ENCODE measurements at places on chromosomes 12 and 14.

DNA sequence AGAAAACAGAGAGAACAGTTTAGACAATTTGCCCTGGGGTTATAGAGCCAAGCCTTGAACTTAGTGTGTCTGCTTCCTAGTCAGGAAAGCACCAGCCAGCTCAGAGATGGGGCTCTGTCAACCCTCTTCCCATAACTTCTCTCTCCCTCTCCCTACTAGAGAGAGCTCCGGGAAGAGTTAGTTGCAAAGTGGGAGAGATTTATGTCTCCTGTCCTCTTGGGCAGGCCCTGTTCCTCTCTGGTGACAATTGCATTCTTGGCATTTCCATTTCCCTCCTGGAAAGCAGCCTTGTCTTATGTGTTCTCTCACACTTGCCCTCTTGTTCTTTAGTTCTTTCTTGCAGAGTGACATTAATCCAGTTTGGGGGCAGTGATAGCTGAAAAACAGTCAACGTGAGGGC, 42.1 kb upstream of the TUNAR start:
- H3K4me3 ChIP-seq = no peak overlapping the region
- peaks cover 7% of the 10 kb centered on the region for H3K4me1 ChIP-seq
- H3K27me3 ChIP-seq = peaks cover 7% of the 10 kb centered on the region
- DNase-seq = no peak
- no peak overlapping the region for H3K27ac ChIP-seq

GRCh38 chr14:62546862-62547474, 498.3 kb downstream of the KCNH5 start:
- no peaks in the 10 kb centered on the region for H3K27me3 ChIP-seq
- H3K4me3 ChIP-seq = no peak overlapping the region
- no peaks in the 10 kb centered on the region for H3K36me3 ChIP-seq
- H3K27ac ChIP-seq = no peak overlapping the region

- no peaks in the 10 kb centered on the region for H3K27me3 ChIP-seq
- H3K4me3 ChIP-seq = no peak overlapping the region
- H3K36me3 ChIP-seq = no peaks in the 10 kb centered on the region
- no peaks in the 10 kb centered on the region for H3K4me1 ChIP-seq
- no peak overlapping the region for H3K27ac ChIP-seq
Measured at GRCh38 chr12:80217011-80217535, 117.7 kb downstream of the OTOGL start.

DNA sequence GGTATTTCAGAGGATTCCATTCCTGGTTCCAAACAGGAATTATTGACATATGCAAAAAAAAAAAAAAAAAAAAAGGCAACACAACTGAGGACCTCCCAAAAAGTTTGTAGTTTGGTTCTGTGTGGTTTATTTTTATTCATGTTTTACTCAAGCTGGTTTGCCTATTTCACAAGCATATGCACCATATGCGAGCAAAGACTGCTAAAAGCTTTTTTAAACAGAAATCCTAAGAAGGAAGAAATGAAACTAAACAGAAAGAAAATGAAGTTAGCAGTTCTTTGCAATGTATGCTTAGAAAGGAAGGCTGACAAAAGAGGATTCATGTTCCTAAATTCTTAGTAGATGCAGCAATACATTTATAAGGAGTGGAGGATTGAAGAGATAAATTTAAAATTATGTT, 487.6 kb upstream of the FLRT2 start:
- H3K27ac ChIP-seq = no peak overlapping the region
- no peaks in the 10 kb centered on the region for H3K4me1 ChIP-seq
- DNase-seq = no peak

DNA sequence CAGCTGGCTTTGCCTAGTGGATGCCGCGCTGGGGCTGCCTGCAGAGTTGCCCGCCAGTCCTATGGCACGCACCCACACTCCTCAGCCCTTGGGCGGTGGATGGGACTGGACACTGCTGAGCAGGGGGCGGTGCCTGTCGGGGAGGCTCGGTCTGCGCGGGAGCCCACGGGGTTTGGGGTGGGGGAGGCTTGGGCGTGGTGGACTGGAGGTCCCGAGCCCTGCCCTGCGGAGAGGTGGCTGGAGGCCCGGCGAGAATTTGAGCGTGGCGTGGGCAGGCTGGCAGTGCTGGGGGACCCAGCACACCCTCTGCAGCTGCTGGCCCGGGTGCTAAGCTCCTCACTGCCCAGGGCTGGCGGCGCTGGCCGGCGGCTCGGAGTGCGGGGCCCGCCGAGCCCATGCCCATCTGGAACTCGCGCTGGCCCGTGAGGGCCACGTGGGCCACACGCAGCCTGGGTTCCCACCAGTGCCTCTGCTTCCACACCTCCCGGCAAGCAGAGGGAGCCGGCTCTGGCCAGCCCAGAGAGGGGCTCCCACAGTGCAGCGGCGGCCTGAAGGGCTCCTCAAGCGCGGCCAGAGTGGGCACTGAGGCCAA, 68.1 kb downstream of the ETNK1 start:
- no peak overlapping the region for H3K27ac ChIP-seq
- H3K4me3 ChIP-seq = no peak overlapping the region
- peaks cover 6% of the 10 kb centered on the region for H3K4me1 ChIP-seq
- peaks cover 4% of the 10 kb centered on the region for H3K27me3 ChIP-seq
- H3K36me3 ChIP-seq = peaks cover 9% of the 10 kb centered on the region

GRCh38 chr12:48958049-48958388, 732 bp upstream of the ARF3 start:
- peak overlapping the region; percentile 90 for H3K4me3 ChIP-seq
- peaks cover 37% of the 10 kb centered on the region for H3K4me1 ChIP-seq
- peaks cover 46% of the 10 kb centered on the region for H3K27me3 ChIP-seq
- H3K27ac ChIP-seq = no peak overlapping the region

DNA sequence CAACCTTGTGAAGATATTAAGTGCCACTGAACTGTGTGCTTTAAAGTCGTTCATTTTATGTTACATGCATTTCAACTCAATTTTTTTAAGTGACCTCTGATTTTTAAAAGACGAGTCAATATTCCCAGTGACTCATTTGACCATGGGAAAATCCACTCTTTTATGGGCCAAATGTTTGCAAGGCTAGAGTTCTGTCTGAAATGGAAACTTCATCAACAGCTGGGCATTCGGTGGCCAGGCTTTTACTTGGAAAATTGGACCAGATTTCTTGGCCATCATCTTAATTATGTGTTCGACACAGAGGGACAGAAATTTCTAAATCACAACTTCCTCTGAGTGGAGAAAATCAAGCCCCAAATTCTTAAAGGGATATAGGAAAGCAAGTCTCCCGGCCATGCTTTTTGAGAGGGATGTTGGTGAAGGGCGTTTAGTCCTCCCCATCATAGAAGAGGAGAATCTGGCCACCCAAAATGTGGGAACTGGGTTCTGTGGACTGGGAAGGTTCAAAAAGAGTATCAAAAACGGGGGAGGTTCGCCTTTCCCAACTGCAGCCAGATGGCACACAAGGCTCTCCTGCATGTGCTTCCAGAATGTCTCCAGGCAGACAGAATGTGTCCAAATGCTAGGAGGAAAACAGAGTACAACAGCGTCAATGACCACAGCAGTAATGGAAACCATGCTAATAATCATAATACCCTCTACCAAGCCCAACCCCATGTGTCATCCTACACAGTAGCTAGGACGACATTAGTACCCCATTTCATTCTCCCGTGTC, 40.9 kb upstream of the FZD10 start:
- H3K4me3 ChIP-seq = no peak overlapping the region
- no peaks in the 10 kb centered on the region for H3K36me3 ChIP-seq
- peaks cover 5% of the 10 kb centered on the region for H3K27me3 ChIP-seq
- H3K4me1 ChIP-seq = no peaks in the 10 kb centered on the region
- no peak for DNase-seq
- H3K27ac ChIP-seq = no peak overlapping the region

- no peak overlapping the region for H3K27ac ChIP-seq
- H3K4me1 ChIP-seq = no peaks in the 10 kb centered on the region
- H3K27me3 ChIP-seq = no peaks in the 10 kb centered on the region
- no peak overlapping the region for H3K4me3 ChIP-seq
- no peaks in the 10 kb centered on the region for H3K36me3 ChIP-seq
Measured at GRCh38 chr12:88445705-88446394, 134.4 kb downstream of the KITLG start.

- H3K4me1 ChIP-seq = no peaks in the 10 kb centered on the region
- DNase-seq = no peak
- peaks cover 8% of the 10 kb centered on the region for H3K27me3 ChIP-seq
- no peak overlapping the region for H3K27ac ChIP-seq
- no peak overlapping the region for H3K4me3 ChIP-seq
Measured at GRCh38 chr14:88919502-88919901, 95.1 kb downstream of the TTC8 start.

GRCh38 chr12:93229494-93230325, 148.0 kb upstream of the NUDT4 start:
- H3K27ac ChIP-seq = no peak overlapping the region
- no peaks in the 10 kb centered on the region for H3K27me3 ChIP-seq
- DNase-seq = no peak
- H3K4me1 ChIP-seq = no peaks in the 10 kb centered on the region

DNA sequence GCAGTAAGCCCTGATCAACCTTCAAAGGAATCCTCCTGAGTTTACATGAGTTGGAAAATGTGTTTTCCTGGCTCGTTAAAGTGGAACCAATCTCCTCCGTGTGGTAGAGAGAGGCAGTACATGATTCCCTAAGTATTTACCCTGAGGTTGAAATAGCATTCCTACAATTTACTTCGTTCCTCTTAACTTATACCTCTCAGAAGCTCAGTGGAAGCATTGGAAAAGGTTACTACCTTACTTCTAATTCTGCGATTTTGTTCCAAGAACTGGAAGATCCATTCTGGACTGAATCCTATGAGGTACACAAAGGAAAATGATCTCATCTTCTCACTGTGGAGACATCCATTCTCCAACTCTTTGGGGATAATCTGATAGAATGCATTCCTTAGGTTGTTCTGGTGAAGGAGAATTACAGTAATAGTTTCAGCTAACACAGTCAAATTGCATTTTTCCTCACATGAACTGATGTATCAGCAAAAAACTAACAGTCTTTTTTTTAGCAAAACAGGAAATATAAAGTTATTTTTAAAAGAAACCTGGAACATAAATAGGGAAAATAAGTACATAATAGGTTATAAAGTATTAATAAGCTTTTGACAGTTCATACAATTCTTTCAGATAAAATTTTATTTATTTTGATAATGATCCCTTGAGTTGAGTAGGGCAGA, 475.6 kb downstream of the PDZRN4 start:
- no peaks in the 10 kb centered on the region for H3K4me1 ChIP-seq
- no peak for DNase-seq
- no peak overlapping the region for H3K27ac ChIP-seq
- H3K4me3 ChIP-seq = no peak overlapping the region
- H3K27me3 ChIP-seq = no peaks in the 10 kb centered on the region

GRCh38 chr12:108315486-108316105, 23.5 kb downstream of the CMKLR1 start:
- no peak overlapping the region for H3K27ac ChIP-seq
- H3K4me1 ChIP-seq = peaks cover 11% of the 10 kb centered on the region
- no peaks in the 10 kb centered on the region for H3K36me3 ChIP-seq
- no peak overlapping the region for H3K4me3 ChIP-seq
- DNase-seq = no peak
- peaks cover 22% of the 10 kb centered on the region for H3K27me3 ChIP-seq

GRCh38 chr14:30292541-30292940, 266.4 kb upstream of the G2E3 start:
- no peak for DNase-seq
- no peaks in the 10 kb centered on the region for H3K36me3 ChIP-seq
- H3K27ac ChIP-seq = no peak overlapping the region
- H3K4me1 ChIP-seq = no peaks in the 10 kb centered on the region
- no peak overlapping the region for H3K4me3 ChIP-seq
- no peaks in the 10 kb centered on the region for H3K27me3 ChIP-seq

GRCh38 chr14:87952307-87953094, 40.5 kb downstream of the GALC start:
- H3K27me3 ChIP-seq = no peaks in the 10 kb centered on the region
- DNase-seq = no peak
- H3K4me1 ChIP-seq = peaks cover 38% of the 10 kb centered on the region
- H3K36me3 ChIP-seq = peaks cover 22% of the 10 kb centered on the region
- H3K27ac ChIP-seq = peak overlapping the region; percentile 85
- peak overlapping the region; percentile 61 for H3K4me3 ChIP-seq

GRCh38 chr14:72463291-72463866, 430.5 kb downstream of the DPF3 start:
- H3K27ac ChIP-seq = no peak overlapping the region
- no peak for DNase-seq
- H3K4me3 ChIP-seq = no peak overlapping the region
- peaks cover 33% of the 10 kb centered on the region for H3K27me3 ChIP-seq
- peaks cover 5% of the 10 kb centered on the region for H3K36me3 ChIP-seq
